Posterior vena cava (tissue), 2 donors: ENCODE measurements at places on chromosomes 5 and 9. TPM values are rescaled to one million over a fixed set of nuclear protein-coding genes. Genes with fewer than 3 reads are reported as not detected.

SPATA31A3 gene
- not detected for total RNA-seq

TAF11L4 gene
- not detected for total RNA-seq

IFNK gene
- not detected for total RNA-seq

ARHGEF39 gene
- total RNA-seq = 0.29 TPM

ARSI gene
- total RNA-seq = 1.3 TPM

TMEM167A gene
- 72.6 TPM for total RNA-seq

CLPTM1L gene
- 56.5 TPM for total RNA-seq

DDX4 gene
- total RNA-seq = not detected

TAF11L5 gene
- not detected for total RNA-seq

PCDHA9 gene
- 0.14 TPM for total RNA-seq

WNK2 gene
- total RNA-seq = 39.5 TPM

ATG12 gene
- 42.0 TPM for total RNA-seq

STK10 gene
- 25.2 TPM for total RNA-seq

PTBP3 gene
- 35.4 TPM for total RNA-seq

GPBP1 gene
- 51.2 TPM for total RNA-seq

TAS2R1 gene
- total RNA-seq = not detected

RALGPS1 gene
- total RNA-seq = 6.4 TPM

KCNV2 gene
- not detected for total RNA-seq

GRXCR2 gene
- not detected for total RNA-seq

NME5 gene
- 2.3 TPM for total RNA-seq

ZFP2 gene
- total RNA-seq = 2.3 TPM

CORO2A gene
- total RNA-seq = 0.95 TPM

GRCh38 chr9:18608371-18608770, 134.4 kb downstream of the ADAMTSL1 start:
- DNase-seq = no peak

GRCh38 chr5:127313847-127314473, 23.4 kb downstream of the MEGF10 start:
- DNase-seq = peak; percentile 86

- no peak for DNase-seq
Observed at GRCh38 chr9:126906091-126906490, 8.5 kb upstream of the RALGPS1 start.

- no peak for DNase-seq
Observed at GRCh38 chr9:85004818-85005413, 335.4 kb downstream of the NTRK2 start.

- DNase-seq = no peak
Observed at GRCh38 chr5:97531549-97531948, 348.5 kb upstream of the RIOK2 start.

- DNase-seq = no peak
Observed at GRCh38 chr5:137825165-137825564, 42.5 kb upstream of the MYOT start.

DNA sequence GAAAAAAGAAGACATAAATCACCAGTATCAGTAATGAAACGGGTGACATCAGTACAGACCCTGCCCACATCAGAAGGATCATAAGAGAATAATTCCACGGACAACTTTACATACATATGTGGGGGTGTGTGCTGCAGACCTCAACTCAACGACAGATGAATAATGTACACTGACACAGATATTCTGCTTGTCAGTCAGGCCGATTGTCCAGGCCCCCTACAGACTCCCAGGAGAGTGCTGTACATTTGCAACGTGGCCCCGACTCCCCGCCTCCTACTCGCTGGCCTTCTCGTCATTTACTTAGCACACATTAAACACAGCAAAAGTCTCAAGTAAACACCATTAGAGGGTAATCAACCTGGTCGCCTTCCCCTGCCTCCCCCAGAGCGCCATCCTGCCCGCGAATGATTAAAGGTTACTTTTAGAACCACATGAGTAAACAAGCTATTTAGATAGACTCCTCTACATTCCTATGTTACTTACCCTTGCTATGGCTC, 3.5 kb upstream of the TMED9 start:
- peak; percentile 38 for DNase-seq

DNA sequence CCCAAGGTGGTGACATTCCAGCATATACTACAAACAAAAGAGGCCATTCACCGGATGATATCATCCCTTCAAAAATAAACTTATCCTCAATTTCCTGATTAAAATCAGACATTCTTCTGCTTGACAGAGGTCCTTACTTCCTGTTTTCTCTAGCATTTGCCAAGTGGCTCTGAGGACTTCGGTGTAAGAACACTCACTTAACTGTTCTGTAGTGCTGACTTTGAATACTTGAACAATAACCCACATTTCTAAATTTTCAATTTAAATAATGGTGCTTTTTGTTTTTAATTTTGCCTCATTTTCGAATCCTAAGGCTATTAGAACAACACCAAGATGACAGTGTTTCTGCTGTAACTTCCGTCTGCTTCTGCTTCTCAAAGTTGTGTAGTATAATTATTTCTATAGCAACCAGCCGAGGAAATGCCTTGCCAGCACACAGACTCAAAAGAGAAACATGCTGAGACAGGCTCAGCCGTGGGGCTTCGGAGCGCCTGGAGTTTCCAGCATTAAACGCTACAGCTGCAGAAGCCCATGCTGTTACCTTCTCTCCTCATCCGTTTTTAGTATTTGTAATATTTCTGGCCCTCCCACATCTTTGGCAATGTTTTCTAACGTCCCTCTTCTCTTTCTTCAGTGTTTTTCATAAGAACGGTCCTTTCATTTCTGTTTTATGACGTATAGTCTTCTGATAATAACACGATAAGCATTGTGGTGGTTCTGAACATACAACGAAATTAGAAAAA, 19.5 kb upstream of the ANXA1 start:
- peak; percentile 90 for DNase-seq

DNA sequence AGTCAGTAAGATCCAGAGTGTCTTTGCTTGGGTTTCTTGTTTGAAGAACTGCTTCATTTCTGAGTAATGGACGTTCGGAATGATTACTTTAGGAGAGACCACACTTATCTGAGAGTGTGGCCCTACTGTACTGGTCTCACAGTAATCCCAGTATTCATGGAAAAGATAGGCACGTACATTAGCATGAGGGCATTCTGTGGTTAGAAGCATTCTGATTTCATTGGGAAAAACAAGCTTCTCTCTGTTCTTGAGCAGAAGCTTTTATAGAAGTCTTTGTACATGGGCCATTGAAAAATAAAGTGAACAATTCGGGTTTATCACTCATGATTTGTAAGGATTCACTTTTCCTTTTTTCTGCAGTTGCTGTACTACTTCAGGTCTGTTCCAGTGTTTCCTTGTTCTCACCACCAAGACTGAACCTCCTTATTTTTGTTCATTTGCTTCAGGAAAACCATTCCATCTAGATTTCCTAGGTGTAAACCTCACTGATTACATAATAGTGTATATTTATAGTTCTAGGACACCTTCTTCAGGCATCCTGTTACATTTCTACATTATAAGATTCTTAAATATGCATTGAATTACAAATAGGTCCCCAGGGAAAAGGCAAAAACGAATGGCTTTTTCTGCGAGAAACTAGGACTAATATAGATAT, 10.1 kb downstream of the TGFBR1 start:
- no peak for DNase-seq

GRCh38 chr5:22780756-22781155, 72.4 kb downstream of the CDH12 start:
- no peak for DNase-seq

- DNase-seq = no peak
Observed at GRCh38 chr9:8412327-8412726, 612.7 kb upstream of the DMAC1 start.

DNA sequence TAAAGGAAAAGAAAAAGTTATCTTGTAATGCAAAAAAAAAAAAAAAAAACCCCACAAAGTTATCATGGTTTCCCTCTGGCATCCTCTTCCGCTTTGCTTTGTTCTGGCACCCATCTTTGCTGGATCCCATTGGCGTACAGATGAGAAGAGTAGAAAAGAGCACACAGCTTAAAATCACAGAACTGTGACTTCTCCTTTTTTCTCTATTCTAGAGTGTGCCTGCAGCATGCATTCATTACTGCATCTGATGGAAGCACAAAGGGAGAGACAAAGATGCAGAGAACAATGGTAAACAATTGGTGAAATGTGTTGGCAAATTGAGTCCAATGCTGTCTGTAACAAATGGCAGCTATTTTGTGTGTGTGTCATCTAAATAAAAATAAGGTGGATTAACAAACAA, 440.8 kb upstream of the PIK3R1 start:
- no peak for DNase-seq

- DNase-seq = no peak
Observed at GRCh38 chr9:137506274-137506673, 43.9 kb downstream of the PNPLA7 start.

DNA sequence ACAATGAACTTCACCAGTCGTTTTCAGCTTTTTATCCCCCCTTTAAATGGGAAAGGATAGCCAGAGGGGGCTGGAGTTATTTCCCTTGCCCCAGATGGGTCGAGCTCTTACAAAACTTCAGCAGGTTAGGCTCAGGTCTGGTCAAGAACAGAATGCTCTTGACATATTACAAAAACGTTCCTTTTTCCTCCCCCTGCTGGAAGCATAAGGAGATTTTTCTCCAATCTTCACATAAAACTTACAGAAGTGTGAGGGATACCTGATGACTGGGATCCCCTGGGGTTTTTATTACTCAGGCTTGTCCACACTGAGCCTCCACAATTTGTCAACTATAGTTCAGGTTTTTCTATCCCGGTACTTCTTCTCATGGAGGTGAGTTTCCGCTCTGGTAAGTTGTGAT, 60.8 kb downstream of the CSF2 start:
- DNase-seq = no peak

GRCh38 chr5:9015260-9015936, 530.5 kb downstream of the SEMA5A start:
- DNase-seq = no peak

- no peak for DNase-seq
Observed at GRCh38 chr9:98451576-98451975, 196.1 kb upstream of the TBC1D2 start.

GRCh38 chr9:748861-749497, 92.5 kb upstream of the DMRT1 start:
- no peak for DNase-seq

DNA sequence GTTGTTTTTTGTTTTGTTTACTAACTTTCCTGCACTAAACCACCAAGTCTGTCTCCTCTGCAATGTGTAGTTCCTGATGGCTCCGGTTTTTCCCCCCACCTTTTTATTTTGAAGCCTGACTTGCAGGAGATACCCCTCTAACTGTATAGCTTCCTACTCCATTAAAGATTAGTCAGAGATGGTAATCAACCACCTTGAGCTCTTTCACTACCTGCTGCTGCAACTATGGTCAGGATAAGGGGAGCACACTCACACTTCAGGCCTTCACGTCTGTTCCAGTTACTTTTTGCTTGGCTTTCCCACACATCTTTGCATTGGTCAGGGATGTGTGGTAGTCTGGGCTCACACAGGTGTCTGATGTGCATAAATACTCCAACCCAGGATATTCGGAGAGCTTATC, 63.4 kb downstream of the NR6A1 start:
- DNase-seq = no peak

- DNase-seq = no peak
Observed at GRCh38 chr5:148938522-148938882, 112.1 kb downstream of the ADRB2 start.

DNA sequence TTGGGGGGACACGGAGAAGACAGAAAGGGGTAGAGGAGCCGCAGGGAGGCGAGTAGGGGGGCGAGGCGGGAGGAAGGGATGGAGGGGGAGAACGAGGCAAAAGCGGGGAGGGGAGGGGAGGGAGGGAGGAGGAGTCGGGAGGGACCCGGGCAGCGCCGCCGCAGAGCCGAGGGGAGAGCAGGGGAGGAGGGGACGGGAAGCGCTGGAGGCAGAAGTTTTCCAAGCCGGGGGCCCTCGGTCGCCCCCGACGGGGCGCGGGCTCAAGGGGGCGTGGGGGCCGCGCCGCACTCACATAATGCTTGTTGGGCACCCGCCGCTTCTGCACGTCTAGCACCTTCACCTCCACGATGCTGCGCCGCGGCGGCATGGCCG, 353 bp downstream of the SH3PXD2B start:
- peak; percentile 86 for DNase-seq

GRCh38 chr5:153964880-153965645, 73.6 kb downstream of the FAM114A2 start:
- DNase-seq = no peak

DNA sequence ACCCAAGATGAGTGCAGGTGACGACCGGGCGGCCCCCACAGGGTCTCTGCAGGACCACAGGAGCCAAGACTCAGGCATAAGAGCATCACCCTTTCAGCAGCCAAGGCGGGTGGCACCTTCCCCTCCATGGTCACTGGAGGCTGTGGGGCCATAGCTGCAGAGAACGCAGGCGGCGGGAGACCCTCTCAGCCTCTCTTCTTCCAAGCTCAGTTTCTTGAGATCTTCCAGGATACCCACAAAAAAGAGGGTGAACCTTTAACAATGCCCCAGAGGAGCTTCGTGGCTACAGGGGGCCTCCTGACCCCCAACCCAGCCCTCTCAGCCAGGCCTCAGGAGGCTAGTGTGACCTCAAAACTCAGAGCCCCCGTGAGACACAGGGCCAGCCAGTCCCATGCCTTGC, 5.8 kb upstream of the TBC1D9B start:
- peak; percentile 80 for DNase-seq

- DNase-seq = no peak
Observed at GRCh38 chr5:78806544-78806943, 158.0 kb upstream of the LHFPL2 start.
